ENCODE measurements at places on chromosomes 7 and 10. TPM values are rescaled to one million over a fixed set of nuclear protein-coding genes. Genes with fewer than 3 reads are reported as not detected.
A peak's percentile ranks its signal among the peaks of the same experiment; 100 is the strongest.

- no peak overlapping the region for H3K4me3 ChIP-seq
- peaks cover under 1% of the 10 kb centered on the region for H3K27me3 ChIP-seq
- no peaks in the 10 kb centered on the region for H3K4me1 ChIP-seq
- H3K36me3 ChIP-seq = no peaks in the 10 kb centered on the region
Observed at GRCh38 chr7:95881597-95881996, 109.2 kb downstream of the DYNC1I1 start.

- H3K27ac ChIP-seq = no peak overlapping the region
- H3K4me1 ChIP-seq = peaks cover 27% of the 10 kb centered on the region
- peak overlapping the region; percentile 83 for H3K4me3 ChIP-seq
- H3K36me3 ChIP-seq = no peaks in the 10 kb centered on the region
Observed at GRCh38 chr10:89206402-89207180, 526 bp downstream of the CH25H start.

Gene IFIT1
- total RNA-seq = 1.3 TPM

DNA sequence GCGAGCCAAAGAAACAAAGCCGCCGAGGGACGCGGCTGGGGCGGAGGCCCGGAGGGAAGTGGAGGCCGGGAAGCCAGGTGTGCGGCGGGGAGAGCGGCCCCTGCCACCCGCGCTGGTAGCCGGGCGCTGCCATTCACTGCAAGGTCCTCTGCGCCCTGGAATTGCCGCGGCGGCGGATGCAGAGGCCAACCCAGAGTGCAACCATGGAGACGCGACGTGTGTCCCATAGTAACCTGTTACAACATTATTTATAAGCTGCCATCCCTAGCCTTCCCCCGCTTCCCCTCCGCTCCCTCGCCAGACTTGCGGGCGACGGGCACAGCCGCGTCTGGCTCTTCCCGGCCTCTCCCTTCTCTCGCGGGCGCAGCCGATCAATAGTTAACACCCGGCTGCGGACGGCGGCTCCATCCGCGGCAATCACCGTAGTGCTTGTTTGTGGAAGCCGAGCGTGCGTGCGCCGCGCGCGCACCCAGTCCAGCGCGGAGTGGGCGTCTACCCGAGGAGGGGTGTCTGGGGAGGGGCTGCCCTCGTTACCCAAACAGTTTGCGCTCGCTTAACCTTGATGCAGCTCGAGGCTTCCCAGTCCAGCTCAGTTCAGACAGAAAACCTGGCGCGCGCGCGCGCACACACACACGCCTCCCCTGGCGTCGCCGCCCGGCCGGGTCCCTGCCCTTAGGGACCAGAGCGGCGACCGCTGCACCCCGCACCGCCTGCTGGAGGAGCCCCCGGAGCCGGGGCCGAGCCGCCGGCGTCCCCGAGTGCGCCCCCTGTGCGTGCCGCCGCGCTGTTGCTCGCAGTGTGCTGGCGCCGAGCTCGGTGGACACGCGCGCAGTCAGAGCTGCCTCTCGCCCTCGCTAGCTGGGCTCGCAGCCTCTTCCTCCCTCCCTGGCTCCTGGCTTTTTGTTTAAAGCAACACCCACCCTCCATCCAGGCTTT lies 165.4 kb upstream of the DPP6 start:
- DNase-seq = no peak
- no peak overlapping the region for H3K27ac ChIP-seq
- H3K36me3 ChIP-seq = no peaks in the 10 kb centered on the region
- peaks cover 14% of the 10 kb centered on the region for H3K27me3 ChIP-seq
- H3K4me1 ChIP-seq = no peaks in the 10 kb centered on the region

- no peak overlapping the region for H3K27ac ChIP-seq
- H3K36me3 ChIP-seq = no peaks in the 10 kb centered on the region
- no peak for DNase-seq
- H3K4me3 ChIP-seq = no peak overlapping the region
- no peaks in the 10 kb centered on the region for H3K4me1 ChIP-seq
- no peaks in the 10 kb centered on the region for H3K27me3 ChIP-seq
Observed at GRCh38 chr7:73900286-73900685, 39.3 kb downstream of the TMEM270 start.

Gene FRMD4A
- total RNA-seq = 0.44 TPM
